CD4-positive, alpha-beta T cell treated with Interleukin-6 at 100 ng/mL for 8 hours (primary cell): ENCODE measurements at places on chromosomes 16 and 17.
A peak's percentile ranks its signal among the peaks of the same experiment; 100 is the strongest.

DNA sequence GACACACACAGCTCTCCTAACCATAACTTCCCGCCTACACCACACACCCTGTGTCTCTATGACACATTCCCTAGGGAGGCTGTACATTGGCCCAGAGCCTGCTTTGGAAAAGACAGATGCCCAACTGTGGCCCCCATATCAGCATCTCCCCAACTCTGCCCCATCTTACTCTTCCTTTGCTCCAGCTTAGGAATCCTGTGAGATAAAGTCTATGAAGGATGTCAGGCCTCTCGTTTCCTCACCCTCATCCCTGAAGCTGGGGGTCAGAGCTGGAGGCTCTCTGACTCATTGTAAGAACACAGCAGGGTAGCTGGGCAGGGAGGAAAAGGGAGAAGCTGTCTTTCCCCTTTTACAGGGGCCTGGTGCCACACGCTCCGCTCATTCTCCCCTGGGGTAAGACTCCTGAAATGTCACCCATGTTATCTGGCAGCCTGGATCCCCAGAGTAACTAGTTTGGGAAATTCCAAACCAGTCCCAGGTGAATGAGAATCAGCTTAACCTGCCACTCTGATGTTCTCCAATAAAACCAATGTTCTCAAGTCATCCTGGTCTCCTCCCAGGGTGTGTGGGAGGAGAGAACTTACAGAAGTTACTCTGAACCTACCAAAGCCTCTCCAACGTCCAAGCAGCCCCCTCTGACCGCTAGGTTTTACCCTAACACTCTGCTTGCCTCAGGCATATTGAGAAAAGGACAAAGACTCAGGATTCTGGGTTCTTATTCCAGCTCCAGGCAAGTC, 2.8 kb downstream of the RAPGEFL1 start:
- no peak for DNase-seq

DNA sequence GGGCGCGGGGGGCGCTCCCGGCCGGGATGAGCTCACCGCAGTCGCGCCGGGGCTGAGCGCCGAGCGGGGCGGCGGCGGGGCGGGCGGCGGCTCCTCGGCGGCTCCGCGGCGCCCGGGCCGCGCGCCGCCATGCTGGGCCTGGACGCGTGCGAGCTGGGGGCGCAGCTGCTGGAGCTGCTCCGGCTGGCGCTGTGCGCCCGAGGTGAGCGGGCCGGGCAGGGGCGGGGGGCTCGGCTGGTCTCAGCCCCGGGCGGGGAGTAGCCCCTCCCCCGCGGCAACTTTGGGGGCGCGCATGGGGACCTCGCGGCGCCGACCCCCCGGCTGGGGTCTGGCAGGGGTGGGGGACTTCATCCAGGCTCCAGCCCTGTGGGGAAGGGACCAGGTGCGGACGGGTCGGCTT, at the start of gene ARHGDIG:
TSS of gene ARHGDIG (plus strand) at position 40 of the 400 bp plus-strand sequence. CDS start at position 130, 90 bp downstream.
- DNase-seq, result no peak

DNA sequence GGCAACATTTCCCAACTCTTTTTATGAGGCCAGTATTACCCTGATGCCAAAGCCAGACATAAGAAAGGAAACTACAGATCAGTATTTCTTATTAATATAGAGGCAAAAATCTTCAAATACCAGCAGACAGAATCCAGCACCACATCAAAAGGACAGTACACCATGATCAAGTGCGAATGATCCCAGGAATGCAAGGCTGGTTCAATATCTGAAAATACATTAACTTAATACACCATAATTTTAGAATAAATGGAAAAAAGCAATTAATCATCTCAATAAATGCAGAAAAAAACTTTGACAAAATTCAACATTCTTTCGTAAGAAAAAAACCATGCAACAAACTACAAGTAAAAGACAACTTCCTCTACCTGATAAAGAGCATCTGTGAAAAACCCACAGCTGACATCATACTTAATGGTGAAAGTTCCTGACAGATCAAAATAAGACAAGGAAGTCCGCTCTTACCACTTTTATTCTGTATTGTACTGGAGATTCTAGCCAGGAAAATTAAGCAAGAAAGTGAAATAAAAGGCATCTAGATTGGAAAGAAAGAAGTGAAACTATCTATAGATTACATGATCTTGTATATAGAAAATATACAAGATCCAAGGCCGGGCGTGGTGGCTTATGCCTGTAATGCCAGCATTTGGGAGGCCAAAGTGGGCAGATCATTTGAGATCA, 26.4 kb upstream of the MAPK3 start:
- DNase-seq, result no peak

GRCh38 chr17:33217891-33218290, 75.2 kb downstream of the ASIC2 start:
- DNase-seq, result no peak

- no peak for DNase-seq
Observed at GRCh38 chr17:9725575-9725974, 65.8 kb downstream of the DHRS7C start.

DNA sequence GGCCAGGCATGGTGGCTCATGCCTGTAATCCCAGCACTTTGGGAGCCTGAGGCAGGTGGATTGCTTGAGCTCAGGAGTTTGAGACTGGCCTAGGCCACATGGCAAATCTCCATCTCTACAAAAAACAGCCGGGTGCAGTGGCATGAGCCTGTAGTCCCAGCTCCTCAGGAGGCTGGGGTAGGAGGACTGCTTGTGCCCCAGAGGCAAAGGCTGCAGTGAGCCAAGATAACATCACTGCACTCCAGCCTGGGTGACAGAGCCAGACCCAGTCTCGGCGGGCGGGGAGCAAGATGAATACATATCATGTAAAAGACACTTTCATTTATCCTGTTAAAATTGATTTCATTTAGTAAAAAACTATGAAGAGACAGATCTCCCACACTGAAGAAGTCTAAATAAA, 54.6 kb downstream of the CREBBP start:
- no peak for DNase-seq

GRCh38 chr16:9465161-9465560, 373.7 kb downstream of the HAPSTR1 start:
- no peak for DNase-seq

- no peak for DNase-seq
Observed at GRCh38 chr16:89319886-89320781, 102.6 kb downstream of the ZNF778 start.

DNA sequence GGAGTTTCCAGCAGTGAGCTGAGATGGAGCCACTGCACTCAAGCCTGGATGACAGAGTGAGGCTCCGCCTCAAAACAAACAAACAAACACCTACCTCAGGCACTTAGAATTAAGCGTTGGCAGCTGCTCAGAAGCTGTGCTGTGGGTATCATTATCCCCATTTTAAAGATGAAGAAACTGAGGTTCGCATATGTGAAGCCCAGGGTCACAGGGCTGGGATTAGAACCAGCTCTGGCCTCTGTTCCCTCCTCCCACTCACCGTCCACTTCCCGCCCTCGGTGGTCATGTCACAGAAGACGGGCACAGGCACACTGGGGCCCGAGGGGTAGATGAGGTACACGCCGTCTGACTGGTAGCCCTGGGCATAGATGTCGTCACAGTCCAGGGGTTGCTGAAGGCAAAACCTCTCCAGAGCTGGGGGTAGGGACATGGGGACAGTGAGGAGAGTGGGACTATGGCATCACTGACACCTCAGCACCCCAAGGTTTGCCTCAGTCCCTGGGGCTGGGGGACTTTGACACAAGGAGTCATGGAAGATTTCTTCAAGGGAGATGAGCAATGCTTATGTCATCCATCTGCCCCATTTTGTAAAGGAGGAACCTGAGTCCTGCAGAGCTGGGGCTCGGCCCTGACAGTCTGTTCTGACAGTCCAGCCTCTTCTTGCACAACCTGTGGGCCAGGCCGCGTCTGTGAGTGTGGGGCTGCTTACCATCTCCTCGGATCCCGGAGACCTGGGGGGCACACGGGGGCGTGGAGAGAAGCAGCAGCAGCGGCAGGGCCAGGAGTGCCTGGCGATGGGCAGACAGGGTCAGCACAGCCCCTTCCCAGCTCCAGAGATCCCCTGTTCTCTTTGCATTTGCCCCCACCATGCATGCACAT, 700 bp downstream of the MFAP4 start:
- DNase-seq, result no peak

- no peak for DNase-seq
Observed at GRCh38 chr17:18074566-18075272, 13.0 kb upstream of the DRG2 start.

- DNase-seq, result no peak
Observed at GRCh38 chr17:13055131-13055530, 37.3 kb upstream of the ELAC2 start.

- no peak for DNase-seq
Observed at GRCh38 chr17:59786213-59786535, 78.7 kb downstream of the VMP1 start.

- no peak for DNase-seq
Observed at GRCh38 chr17:63526861-63527260, 3.7 kb downstream of the KCNH6 start.

DNA sequence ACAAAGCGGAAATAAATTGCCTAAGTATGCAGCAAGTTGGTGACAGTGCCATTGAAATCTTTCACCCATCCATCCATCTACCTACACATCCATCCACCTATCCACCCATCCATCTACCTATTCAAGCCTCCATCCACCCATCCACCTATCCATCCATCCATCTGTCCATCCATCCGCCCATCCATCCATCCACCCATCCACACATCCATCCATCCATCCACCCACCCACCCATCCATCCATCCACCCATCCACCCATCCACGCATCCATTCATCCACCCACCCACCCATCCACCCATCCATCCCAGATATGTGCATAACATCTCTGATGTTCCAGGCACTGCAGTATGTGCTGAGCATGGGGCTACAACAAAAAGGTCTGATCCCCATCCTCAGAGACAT, 277.5 kb downstream of the IRF8 start:
- no peak for DNase-seq

DNA sequence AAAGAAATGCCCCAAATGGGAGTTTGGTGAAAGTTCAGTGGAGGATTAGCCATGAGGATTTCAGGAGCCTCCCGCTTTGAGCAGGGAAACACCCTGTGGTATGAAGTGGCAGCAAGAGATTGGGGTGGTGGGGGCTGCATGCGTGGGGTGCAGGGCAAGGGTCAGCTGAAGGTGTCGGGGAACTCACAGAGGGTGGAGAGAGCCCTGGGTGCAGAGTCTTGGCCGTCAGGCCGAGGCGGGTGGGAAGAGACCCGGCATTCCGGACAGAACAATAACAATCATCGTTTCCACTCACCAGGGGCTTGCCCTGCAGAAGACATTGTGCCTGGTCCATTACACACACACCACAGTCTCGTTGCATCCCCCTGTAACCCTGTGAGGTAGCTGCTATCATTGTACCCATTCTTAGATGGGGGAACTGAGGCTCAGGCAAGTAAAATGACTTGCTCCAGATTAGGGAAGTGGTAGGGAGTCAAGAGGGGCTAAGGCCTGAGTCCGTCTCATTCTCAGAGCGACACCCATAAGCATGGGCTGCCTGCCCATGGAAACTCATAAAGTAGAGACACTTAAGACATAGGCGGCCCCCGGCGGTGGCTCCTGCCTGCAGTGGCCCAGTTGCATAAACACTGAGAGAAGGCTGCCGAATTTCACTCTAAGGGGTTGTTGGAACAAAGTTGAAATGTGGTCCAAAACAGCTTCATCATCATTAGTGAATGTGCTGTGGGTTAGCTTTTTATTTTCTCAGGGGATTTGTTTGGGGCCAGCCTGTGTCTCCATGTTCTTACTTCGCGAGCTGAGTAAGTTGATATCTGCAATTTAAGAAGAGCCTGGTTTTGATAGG, 93.3 kb downstream of the CMIP start:
- DNase-seq, result no peak

DNA sequence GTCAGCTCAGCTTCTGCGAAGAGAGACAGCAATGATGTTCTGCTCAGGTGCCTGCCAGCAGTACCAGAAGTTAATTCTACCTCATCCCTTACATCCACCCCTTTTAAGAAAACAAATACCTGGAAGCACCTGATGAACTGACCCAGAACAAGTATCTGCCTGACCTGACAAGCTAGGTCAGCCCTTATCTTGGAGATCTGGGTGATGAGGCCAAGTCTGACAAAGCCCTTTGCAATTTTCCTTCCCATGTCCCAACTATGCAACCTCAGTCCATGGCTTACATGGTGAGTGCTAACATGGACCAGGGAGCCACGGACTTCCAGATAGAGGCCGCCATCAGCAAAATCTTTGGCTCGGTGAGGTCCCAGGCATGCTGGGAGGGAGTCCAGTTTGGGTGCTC, 3.6 kb downstream of the ACADVL start:
- DNase-seq, result no peak

GRCh38 chr16:56860226-56861020, 4.6 kb upstream of the SLC12A3 start:
- peak; percentile 39 for DNase-seq

GRCh38 chr17:14261406-14261805, 24.7 kb upstream of the CDRT15 start:
- DNase-seq, result no peak

DNA sequence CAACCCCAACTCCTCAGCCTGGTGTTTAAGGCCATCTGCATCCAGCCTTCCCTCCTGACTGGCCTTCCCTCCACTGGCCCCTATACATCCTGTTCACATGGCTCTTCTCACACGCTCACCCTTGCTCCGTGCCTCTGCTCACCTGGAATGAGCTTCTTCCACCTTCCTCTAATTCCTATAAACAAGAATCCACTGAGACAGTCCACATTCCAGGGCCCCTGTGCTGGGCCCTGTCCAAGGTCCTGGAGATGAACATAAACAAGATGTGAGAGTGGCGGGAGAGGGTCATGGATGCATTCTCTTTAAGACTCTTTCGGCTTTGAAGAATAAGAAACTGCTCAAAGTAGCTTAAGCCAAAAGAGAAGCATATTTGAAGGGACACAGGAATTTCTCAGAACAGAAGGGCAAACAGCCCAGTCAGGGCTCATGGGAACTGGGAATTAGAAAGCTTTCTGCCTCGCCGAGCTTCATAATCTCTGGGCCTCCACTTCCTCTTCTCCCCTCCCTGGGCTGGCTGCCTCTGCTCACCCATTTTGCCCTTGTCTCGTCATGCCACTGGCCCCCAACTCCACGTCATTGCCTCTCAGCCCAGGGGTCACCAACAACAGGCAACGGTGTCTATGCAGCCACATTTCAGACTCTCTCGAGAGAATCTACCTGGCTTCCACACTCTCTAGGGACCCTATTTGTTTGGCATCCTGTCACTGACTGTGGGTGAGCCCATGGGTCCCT, 13.5 kb downstream of the SPPL2C start:
- no peak for DNase-seq

- DNase-seq, result no peak
Observed at GRCh38 chr17:31089471-31089870, 5.3 kb upstream of the NF1 start.

- no peak for DNase-seq
Observed at GRCh38 chr16:56795011-56795410, 65.1 kb downstream of the NUP93 start.

GRCh38 chr17:16917671-16918394, 54.1 kb downstream of the TNFRSF13B start:
- no peak for DNase-seq

GRCh38 chr16:89117227-89117974, 23.7 kb downstream of the ACSF3 start:
- DNase-seq, result no peak

DNA sequence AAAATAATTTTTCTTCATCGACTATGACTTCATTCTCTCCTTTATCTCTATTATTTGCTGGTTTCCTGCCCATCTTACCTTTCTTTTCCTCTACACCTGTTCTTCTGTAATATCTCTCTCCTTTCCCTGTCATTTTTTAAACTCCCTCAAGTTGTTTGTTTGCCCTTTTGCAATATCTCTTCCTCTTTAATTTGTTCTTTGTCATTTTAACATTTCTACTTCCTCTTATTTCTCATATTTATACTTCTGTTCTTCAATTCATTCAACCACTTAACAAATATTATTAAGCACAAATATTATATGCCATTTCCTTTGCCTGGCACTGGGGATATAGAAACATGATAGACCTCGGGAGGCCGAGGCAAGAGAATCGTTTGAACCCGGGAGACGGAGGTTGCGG, 22.6 kb downstream of the MAP3K3 start:
- no peak for DNase-seq
